NCI-H460 (cell line): ENCODE measurements at places on chromosomes 2 and 18.
A peak's percentile ranks its signal among the peaks of the same experiment; 100 is the strongest.

- DNase-seq, result no peak
Measured at GRCh38 chr2:237642038-237642734, 14.8 kb downstream of the LRRFIP1 start.

DNA sequence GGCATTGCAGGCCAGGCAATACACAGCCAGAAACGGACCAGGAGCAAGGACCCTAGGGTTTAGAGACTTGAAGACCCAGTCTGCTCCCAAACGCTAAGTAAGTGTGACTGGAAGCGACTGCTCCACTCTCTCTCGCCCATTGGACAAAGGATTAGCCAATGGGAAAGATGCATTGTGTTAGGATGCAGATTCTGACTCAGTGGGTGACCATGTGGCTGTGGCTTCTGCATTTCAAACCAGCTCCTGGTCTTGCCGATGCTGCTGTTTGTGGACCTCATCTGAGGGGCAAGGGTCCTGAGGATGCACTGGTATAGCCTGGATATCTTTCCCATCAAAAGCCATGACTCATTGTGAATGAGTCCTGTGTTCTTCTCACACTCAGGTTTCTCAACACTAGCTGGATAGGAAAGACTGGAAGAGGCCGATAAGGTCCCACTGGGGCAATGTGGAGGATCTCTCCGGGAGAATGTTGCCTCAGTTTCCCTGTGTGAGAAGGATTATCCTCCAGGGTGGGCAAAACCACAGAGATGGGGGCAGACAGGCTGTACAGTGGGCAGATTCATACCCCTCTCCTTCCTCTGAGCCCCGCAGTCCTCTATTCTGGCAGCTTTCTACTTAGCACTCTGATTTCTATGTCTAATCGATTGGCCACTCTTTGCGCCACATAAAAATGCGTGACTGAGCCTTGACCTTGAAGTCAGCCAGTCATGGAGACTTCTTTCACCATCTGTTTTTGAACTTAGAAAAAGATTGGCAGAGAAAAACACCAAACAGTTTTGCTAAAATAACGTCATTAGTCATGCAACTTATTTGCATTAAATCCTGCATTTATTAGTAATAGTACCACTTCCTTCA lies 257.1 kb downstream of the PRKCE start:
- DNase-seq, result no peak

DNA sequence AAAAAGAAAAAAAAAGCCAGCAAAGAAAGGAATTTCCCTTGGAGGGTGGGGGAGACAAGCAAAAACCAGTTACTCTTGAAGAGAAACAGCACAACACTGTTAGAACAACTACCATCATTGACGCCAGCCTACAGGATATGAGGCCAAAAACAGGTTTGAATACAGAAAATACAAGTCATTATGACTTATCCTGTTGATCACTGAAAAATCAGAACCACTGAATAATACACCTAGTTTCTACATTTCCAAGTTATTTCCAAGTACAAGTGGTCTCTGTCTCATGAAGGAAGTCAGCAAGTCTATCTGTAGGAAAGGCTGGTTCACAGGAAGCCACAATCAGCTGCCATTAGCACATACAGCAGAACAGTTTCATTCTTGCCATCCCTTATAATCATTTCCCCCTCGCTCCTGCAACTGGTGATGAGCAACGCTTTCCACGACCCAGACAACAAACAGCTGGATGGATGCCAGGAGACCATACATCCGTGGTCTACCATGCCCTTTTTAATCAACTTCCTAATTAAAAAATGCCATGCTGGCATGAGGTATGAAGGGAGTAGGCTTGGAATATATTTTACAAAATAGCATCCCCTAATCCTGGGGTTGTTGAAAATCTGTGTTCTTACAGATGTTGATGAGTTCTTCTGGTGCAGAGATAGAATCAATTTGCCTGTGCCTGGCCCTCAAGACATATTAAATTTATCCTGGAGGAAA lies 10.4 kb downstream of the MYT1L start:
- DNase-seq, result no peak

- DNase-seq, result no peak
Measured at GRCh38 chr2:150413910-150414309, 73.6 kb downstream of the RND3 start.

DNA sequence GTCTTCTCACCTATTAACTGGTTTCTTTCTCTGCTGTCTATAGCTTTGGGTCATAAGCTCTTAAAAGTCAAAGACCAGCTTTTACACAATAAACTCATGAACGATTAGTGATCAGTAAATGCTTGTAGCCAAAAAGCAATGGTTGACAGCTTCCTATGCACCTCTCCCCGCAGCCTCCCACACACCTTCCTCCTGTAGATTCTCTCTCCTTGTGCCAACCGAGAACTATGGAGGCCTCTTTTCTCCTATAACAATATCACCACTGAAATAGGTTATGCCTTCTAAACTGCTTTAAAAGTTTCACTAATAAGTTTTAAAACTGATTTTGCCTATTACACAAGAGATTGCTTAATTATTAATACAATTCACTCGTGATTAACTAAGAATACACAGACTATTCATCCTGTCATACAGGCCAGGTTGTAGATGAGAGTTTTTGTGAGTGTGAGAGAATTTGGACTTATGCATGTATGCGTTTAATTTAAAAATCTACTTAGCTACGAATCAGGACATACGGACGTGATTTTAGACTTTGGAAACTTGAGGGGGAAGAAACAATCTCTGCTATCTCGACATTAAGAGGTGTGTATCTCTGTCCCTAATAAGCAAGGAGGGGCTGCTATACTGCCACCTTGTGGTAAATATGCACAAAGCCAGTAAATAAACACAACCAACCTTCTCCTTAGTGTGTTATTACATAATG lies 229.1 kb upstream of the RBBP8 start:
- peak; percentile 36 for DNase-seq

- no peak for DNase-seq
Measured at GRCh38 chr2:189076572-189076971, 102.4 kb downstream of the COL3A1 start.

GRCh38 chr18:60794802-60795201 lies 422.2 kb upstream of the MC4R start:
- no peak for DNase-seq

DNA sequence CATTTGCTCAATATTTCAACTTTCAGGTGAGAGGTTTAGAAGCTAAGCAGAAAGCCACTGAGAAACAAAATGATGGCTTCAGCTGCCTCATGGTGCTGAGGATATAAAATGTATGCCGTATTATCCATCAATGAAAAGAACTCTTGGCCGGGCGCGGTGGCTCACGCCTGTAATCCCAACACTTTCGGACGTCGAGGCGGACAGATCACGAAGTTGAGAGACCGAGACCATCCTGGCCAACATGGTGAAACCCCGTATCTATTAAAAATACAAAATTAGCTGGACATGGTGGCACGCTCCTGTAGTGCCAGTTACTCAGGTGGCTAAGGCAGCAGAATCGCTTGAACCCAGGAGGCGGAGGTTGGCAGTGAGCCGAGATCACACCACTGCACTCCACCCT lies 6.0 kb upstream of the SYT4 start:
- no peak for DNase-seq

GRCh38 chr18:44569391-44570055 lies 111.2 kb upstream of the SETBP1 start:
- DNase-seq, result no peak

GRCh38 chr2:121326628-121327027 lies 41.6 kb upstream of the TFCP2L1 start:
- DNase-seq, result no peak

GRCh38 chr18:51655327-51655698 lies 457.8 kb upstream of the MEX3C start:
- no peak for DNase-seq

DNA sequence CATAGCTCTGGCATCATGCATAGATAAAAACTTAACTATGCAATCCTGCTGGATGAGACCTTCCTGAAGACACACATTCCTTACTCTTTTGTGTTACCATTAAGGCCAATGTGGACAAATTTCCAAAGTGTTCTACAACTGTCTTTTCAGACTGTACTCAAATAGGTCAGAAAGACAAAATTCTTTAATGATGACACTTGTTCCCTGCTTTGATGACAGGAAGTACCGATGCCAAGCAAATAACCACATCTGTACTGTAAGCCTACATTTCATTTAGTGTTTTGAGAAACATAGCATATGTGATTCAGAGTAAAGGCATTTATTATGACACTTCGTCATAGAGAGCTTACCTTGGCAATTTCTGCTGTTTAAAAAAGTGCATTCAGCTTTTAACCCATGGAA lies 55.0 kb downstream of the PMAIP1 start:
- no peak for DNase-seq

DNA sequence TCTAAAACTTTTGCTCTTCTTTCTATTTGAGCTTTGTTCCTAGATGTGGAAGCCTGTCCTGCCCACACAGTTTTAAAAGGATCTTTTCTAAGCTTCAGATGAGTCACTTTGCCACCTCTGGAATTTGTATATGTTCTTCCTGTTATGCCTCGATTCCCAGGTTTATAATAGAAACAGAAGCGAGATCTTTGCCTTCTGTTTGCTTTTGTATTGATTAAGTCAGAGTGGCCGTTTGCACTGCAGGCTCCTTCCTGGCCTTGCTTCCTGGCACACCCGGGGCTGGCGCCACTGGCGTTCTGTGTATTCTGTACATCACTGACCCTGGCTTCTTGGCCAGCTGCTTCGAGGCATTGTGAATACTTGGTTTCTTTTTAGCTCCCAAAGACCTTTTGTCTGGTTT lies 91.8 kb downstream of the MTCL1 start:
- no peak for DNase-seq

GRCh38 chr2:1675633-1676032 lies 68.7 kb downstream of the PXDN start:
- DNase-seq, result peak; percentile 47

DNA sequence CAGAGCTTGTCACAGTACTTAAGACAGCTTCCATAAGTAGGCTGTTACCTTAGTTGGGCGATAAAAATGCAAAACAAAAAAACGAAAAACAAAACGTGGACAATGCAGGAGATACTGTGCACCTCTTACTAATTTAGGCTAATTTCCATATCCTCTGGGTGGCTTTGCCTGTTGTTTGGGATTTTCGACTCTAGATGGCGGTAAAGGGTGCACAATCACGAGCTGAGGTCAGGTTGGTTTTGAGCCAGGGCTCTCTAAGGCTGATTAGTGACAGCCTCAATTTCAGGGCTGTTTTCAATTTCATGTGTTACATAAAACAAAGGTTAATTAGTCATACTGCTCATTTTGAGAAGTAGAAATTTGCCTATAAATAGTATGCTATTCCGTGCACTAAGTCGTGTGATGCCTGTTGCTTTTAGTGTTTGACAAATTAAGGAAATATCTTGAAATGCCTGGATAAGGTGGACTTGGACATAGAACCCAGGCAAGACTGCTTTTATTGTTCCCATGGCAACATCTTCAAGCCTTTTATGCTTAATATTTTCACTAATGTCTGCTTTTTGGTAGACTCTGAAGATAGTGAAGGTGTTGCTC lies 493.1 kb downstream of the SOCS6 start:
- peak; percentile 54 for DNase-seq

DNA sequence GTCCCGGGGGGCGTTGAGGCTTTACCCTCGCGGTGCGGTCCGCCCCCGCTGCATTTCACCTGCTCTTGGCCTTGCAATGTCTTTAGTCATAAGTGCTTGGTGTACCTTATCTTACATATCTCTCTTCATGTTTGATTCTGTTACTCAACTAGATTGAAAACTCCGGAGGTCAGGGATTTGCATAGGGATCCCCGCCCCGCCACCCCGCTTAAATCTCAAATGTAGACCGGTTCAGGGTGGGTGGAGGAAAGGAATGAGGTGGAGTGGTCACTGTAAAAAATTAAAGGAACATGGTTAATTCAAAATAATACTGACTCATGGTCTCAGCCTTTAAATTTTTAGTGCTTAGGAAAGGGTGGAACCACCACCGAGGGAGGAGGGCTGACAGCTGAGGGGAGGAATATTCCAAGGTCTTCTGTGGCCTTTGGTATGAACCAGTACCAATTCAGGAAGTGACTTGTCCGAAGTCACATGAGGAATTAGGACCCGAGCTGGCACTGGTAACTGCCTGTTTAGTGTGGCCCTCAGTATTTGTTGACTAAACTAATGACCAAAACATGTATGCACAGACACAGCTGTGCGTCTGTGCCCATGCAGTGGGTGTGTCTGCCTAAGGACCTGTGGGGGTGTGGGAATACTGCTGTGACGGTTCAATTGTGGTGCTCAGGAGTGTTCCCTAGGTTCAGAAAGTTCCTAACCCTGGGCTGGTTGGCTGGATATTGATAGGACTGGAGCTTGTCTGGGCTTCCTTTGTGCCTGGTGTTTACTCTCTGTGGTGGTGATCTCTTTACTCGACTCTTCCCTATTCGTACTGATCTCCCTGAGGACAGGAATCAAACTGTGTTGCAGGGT lies 1.0 kb downstream of the PLEKHB2 start:
- no peak for DNase-seq

DNA sequence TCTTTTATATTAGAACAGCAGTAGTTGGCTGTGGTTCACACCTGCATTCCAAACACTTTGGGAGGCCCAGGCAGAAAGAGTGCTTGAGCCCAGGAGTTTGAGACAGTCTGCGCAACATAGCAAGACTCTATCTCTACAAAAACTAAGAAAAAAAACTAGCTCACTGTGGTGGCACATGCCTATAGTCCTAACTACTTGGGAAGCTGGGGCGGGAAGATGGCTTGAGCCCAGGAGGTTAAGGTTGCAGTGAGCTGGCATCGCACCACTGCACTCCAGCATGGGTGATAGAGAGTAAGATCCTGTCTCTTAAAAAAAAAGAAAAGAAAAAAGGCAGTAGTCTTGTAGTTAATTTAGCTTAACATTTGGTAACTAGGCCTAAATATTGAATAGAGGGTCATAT lies 136.6 kb downstream of the AGPS start:
- DNase-seq, result no peak

DNA sequence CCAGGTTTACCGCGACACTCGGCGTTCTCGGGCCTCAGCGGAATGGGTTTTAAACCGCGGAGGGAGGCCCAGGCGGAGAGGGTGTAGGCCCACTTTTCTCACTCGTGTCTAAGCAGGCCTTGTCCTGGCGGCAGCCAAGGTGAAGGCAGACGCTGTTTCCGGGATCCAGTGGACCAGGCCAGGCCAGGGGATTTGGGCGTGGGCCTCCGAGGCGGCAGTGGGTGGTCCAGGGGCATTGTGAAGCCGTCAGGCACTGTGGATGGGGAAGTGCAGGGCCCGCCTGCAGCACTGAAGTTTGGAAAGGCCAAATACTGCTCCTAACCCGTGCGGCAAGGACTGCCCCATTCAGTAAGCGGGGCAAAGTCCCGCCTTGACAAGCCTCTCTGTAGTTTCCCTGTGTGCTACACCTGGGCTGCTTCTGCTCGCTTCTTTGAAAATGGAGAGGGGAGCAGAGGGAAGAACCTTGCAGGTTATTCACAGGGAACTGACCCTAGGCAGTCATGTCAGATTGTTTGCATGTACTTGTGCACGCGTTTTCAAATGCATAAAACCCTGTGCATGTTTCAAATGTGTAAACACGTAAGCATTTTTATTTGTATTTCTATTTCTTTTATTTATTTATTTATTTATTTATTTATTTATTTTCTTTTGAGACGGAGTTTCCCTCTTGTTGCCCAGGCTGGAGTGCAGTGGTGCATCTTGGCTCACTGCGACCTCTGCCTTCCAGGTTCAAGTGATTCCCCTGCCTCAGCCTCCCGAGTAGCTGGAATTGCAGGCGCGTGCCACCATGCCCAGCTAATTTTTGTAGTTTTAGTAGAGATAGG lies 7.5 kb upstream of the DLX2 start:
- no peak for DNase-seq
